Astrocyte of the cerebellum (primary cell): ENCODE measurements at places on chromosomes 11 and 22.

- DNase-seq: no peak
These were observed 14.5 kb downstream of the CSRP3 start for GRCh38 chr11:19187114-19187832.

DNA sequence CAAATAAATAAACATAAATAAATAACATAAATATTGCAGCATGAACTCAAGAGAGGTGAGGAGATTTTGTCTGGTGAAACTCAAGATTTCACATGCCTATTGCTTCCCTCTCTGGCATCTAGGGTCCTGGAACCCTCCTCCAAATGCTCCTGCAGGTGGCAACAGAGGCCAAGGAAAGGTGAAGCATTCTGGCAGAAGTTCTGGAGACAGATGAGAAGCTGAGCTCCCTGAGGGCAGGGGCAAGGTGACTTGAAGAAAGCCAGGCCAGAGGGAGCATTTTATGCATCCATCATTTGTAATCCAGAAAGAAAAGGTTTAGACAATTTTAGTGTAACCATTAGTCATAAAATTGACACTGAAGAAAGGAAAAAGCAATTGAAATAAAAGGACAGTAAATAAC lies 64.9 kb downstream of the ENDOD1 start:
- peak; percentile 63 for DNase-seq

DNA sequence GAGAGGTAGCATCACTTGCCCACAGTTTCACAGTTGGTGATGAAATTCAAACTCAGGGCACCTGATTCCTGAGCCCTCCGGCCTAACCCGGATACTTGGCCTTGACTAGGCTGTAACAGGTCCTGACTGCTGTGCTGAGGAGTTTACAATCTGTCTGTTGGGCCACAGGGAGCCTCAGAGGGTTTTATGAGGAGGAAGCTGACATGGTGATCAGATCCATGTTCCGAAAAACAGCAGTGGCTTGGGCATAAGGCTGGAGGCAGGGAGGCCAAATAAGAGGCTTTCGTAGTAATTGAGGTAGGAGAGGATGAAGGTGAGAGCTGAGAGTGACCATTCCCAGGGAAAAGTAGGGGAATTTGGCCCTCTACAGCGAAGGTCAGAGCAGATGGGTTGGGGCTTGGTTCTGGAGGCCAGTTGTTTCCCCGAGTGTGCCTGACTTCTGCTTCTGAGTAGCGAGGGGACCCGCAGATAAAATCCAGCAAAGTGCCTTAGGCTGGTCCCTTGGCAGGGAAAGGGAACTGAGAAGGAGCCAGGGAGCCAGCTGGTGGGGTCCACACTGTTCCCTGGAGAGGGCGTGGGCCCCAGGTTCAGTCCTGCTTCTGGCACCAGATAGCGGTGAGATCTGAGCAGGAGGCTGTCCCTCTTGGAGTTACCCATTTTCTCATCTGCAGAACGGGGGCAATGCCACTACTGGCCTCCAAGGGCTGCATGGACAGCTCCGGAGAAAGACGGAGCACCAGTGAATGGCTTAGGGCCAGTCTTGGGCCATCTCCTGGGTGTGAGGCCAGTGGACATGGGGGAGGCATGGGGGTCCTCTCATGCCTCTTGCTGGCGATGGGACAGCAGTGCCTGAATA lies 6.5 kb downstream of the PRDM11 start:
- DNase-seq: no peak

DNA sequence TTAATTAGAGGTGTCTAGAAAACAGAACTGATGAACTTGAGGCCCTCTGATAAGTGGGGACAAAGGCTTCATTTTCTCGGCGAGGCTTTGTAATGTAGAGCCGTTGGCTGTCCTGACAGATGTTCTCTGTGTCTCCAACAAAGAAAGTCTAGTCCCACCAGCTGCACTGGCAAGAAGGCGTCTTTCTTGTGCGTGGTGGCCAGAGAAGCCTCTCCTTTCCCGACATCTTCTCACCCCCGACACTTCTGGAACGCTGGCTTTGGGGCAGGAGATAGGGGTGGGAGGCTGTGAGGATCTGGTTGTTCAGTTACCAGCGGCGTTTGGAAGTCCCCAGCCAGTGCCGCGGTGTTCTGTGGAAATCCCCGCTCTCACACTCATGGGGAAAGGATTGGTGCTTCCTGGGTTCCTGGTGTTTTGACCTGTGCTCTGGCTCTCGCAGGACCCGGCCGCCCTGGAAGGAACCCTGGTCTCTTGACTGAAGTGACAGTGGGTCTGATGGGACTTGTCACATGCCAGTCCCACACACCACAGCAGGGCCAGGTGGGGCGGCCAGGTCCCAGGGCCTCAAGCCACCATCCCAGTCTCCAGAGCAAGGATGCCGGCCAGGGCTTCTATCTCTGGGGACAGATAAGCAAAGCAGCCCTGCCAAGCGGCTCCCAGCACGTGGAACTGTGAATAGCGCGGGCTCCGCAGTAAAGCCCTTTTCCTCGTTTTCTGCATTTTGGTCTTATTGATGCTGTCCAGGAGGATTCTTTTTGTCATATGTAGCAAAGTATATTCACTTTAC lies 23.2 kb downstream of the FADS2 start:
- no peak for DNase-seq

- DNase-seq: peak; percentile 77
These were observed 518.7 kb downstream of the NTM start for GRCh38 chr11:131889146-131889577.

- peak; percentile 59 for DNase-seq
These were observed 12.9 kb upstream of the CDKN1C start for GRCh38 chr11:2898366-2899079.

DNA sequence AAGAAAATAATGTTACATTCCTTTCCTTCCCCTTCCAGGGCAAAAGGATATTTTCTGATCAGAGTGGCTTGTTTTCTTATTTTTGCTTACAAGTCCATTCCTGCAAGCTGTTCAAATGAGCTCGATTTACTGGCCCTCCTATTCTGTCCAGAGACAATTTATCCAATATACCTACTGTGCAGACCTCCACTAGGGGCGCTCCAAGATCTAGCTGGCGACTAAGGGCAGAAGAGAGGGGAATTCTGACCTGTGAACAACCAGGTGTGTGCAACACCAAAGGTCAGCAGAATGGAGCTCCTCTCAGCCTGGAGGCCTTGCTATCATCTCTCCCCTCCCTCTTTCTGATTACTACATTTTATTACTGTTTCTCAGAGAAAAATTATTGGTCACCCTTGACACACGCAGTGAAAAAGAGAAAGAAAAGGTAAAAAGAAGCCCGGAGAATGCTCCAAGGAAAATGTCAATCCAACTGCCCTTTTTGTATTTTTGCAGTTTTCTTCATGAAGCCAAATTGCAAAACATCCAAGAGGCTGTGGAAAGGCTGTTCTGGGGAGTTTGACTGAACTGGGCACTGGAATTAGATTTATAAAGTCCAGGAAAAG lies 3.2 kb downstream of the SEZ6L start:
- no peak for DNase-seq

DNA sequence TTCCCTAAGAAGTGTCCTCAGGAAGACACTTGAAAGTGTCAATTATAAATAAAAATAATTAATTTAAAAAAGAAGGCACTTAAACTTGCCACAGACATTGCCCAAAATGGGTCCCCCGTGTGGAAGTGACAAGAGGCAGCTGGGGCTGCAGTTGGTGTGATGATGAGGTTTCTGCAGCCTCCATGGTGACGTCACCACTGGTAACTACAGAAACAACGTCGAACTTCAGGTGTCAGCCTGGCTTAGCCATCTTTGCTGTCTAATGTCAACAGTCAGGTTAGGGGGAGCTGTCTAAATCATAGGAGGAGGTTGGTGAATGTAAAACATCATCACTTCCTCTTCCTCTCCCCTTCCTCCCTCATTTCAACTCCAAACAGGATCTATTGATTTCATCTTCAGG lies 328.6 kb downstream of the MN1 start:
- DNase-seq: no peak

DNA sequence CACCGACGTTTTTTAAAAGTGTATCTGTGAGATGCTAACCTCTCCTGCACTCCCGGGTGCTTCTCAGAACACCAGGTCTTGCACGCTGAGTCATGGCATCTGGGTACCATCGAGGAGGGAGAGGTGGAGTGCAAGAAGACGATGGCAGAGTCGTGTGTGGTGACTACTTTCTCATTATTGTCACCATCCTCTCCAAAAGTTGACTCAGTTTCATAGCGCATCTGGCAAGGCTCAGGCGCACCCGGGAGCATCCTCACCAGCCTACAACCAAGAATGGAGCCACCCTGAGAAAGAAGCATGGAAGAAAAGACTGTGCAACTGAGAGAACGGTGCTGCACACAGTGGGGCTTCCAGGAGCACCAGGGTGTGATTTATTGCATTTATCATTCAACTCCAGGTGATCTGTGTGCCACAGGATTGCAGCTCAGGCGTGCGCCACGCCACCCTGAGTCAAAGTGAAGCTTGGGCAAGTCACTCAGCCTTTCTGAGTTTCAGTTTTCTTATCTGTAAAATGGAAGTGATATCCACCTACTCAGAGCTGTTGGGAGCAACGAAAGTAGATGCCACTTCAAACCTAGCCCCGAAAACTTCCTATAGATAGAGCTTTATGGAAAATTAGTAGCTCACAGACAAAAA lies 65.4 kb downstream of the LINC01488 start:
- DNase-seq: no peak

DNA sequence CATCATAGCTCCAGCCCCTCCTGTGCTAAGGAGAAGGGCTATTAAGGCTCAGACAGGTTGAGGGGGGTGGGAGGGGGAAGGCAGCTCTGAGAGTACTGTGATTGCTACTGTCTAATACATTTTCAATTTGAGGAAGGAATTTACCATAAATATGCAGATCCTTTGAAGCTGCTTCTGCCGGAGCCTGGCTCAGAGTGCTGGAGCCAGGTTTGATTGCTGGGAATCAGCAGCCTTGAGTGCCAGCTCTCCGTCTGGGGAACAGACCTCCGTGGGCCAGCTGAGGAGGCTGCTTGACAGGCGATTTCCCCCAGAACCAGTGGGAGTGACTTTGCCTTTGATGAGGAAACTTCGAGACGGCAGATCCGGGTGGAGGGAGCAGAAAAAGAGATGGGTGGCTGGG lies 141.7 kb upstream of the TBCEL start:
- no peak for DNase-seq

- no peak for DNase-seq
These were observed 66.1 kb downstream of the HSD17B12 start for GRCh38 chr11:43746670-43747069.

DNA sequence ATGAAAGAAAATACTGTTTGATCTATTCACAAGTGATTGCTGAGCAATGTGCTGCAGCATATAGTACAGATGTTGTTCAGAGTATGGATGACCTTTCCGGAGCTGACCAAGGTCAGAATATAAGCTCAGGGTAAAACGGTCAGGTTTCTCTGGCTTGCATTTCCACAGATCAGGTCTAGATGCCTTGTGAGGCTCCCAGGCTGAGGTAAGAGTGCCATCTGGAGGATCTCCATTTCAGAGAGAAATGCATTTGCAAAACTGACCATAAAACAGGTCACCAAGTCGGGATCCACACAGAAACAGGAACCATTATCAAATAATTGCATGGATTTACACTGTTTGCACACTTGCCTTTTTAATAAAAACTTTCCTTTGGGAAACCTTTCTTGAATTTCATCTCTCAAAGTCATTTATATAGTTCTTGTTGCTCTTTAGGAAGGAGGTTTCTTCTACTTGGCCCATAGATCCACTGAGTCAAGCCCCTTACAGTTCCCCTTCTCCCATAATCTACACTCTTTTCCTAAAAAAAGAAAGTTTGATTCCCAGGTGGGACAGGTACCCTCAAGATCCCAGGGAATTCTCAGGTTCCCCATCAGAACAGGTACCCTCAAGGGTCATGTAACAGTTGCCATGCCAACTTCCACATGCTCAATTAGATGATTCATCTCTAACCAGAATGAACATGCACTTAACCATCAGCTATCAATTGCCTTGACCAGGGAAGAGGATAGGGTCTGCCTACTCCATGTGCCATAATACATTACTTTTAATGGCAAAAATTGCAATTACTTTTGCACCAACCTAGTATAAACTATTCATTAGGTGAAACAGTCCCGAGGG lies 25.0 kb upstream of the TMPRSS5 start:
- DNase-seq: peak; percentile 73

GRCh38 chr22:41480397-41480735 lies 11.4 kb downstream of the ACO2 start:
- peak; percentile 66 for DNase-seq

GRCh38 chr11:61972672-61973475 lies 5.4 kb upstream of the FTH1 start:
- DNase-seq: no peak

DNA sequence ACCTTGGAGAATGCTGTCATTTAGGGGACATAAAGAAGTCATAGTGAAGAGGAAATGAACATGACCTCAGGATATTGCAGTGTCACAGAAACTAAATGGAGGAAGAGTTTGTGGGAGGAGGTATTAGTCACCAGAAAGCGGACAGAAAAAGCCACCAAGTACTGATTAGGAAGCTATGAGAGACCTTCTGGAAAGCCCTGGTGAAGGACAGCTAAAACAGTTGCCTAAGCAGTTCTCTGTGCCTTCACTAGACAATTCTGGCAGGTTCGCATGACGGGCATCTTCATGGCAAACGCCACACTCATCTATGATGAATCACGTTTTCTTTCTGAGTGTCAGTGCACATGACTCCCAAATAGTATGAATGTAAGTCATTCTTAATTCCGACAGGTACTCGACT lies 325.8 kb downstream of the C11orf87 start:
- DNase-seq: no peak

DNA sequence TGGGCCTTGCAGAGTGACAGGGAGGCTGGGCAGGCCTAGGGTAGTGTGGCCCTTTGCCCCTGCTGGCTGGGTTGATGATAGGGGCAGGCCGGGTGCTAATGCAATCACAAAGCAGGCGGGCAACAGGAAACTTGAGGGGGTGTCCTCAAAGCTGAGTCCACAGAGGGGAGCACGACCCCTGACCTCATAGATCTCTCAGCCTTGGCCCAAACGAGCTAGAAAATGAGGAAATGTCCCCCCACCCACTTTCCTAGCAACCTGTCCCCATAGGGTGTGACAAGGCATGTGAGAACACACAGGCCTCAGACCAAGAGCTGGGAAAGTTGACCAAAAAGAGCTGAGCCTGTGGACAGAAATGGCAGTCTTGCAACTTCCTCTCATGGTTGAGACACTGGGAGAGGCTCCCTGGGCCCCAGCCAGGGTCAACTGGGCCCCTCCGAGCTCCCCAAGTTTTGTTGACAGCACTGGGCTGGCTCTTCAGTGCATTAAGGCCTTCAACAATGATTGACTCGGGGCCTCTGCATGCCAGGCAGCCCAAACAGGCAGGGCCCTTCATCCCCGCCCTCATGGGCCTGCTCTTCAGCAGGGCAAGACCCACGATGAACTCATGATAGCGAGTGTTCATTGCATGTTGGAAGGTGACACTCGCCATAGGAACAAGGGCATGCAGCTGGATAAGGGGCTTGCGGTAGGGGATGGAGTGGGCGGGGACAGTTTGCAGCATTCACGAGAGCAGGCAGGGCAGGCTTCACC lies 9.8 kb upstream of the SPI1 start:
- no peak for DNase-seq

GRCh38 chr22:42906605-42907348 lies 49.7 kb upstream of the ARFGAP3 start:
- no peak for DNase-seq

GRCh38 chr11:18536209-18536608 lies 9.5 kb upstream of the TSG101 start:
- DNase-seq: no peak

DNA sequence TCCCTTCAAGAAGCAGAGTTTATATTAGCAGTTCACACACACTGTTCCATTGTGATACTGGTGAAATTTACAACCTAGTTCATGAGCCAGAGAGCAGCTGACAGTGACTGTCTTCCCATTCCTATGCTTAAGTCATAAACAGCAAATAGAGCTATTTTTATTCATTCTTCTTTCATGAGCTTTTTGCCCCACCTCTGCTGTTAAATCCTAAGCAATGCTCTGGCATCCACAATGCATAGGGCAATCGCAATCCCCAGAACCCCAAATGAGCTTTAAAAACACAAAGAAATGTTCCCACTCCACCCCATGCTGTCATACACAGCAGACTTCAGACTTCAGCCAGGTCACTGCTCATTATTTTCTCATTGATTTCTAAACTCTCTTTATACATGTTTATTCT lies 307.5 kb downstream of the ETS1 start:
- DNase-seq: no peak
